ENCODE measurements at places on chromosomes 2 and 18.

GRCh38 chr2:40395169-40396073 is 56.5 kb downstream of the SLC8A1 start:
- no peak for DNase-seq

GRCh38 chr18:76844742-76845477 is 22.6 kb downstream of the ZNF236 start:
- no peak for DNase-seq

- DNase-seq: no peak
These were observed 21.1 kb downstream of the INPP5D start for GRCh38 chr2:233081232-233081730.

DNA sequence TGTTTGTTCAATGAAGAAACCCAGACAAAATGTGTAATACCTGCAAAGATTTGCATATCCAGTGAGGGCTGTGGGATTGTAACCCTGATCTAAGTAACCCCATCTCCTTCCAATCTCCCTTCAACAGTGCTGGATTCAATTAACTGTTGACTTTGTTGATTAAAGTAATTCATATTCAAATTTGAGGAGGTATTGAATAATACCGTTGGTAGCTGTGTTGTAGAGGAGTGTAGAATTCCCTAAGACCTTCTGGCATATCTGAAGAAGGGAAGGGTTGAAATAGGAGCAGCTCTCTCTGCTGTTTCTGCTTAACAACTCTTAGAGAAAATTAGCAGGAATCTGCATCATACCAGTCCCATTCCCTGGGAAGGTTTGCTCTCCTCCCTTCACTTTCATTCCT is 28.2 kb downstream of the MAIP1 start:
- no peak for DNase-seq

GRCh38 chr2:28185153-28185552 is 207.5 kb upstream of the FOSL2 start:
- no peak for DNase-seq

DNA sequence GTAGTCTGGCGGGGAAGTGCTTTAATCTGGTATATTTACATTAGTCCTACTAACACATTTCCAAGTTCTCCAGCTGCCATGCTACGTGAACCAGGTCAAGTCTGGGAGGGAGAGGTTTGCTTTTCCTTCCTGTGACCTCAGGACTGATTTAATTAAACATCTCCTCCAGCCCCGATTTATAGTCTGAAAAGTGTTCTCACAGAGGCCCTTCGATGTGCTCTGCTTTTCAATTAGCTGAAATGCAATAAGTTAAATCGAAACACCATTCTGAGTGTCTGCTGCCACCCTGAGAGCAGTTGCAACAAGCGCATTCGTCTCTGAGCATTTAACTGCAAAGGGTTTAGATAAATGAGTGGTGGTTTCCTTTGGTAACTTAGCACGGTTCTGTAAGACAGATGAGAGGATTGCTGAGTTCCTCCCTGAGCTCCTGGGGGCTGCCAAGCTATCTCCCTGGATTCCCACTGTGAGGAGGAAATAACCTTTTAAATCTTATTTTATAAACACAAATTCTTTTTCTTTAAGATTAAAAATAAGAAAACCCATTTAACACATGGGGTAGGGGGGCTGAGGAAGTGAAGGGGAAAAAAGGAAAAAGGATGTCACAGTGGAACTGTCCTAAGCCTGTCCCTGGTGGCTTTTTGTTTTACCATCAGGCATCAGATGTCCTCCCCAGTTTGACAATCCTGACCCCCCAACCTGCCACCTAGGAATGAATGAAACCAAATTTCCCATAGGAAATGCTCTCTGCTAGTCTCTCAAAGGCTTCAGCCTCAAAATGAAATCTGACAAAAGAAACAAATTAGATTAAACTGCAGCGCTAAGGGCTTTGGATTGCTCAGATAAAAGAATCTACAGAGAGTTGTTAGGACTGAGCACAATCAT is 56.5 kb upstream of the CREB1 start:
- peak; percentile 69 for DNase-seq

DNA sequence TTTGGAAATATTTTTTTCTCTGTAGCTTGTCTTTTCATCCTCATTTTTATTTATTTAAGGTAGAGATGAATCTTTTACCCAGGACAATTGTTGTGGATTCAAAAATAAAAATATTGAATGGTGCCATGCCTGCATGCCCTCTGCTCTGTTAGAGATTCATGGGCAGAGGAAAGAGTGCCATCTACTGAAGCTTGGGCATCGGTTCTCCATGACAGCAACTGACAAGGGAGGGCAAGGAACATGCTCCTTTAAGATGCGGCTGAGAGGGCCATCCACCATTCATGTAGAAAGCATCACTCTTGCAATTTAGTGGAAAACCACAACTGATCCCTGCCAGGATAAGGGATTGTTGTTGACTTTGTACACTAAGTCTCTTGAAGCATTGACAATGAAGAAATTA is 79.9 kb downstream of the PARD3B start:
- DNase-seq: no peak

- DNase-seq: no peak
These were observed 45.8 kb downstream of the LAMA3 start for GRCh38 chr18:23735021-23735464.

DNA sequence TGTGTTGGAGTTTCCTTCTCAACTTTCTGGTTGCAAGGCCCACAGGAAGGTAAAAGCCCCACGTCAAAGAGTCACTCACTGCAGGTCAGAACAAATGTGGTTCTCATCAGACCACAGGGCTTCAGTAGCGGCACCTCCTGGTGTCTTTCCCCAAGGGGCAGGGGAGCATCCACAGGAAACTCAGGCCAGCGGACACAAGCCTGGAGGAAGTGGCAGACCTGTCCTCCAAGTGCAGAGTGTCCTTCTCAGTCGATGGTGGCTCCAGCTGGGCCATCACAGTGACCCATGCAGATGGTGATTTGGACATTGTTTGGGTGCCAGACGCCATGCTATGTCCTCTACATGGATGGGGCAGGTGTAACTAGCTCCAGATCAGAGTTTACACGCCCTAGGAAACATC is 84.9 kb downstream of the ACKR3 start:
- DNase-seq: no peak

- no peak for DNase-seq
These were observed 322.9 kb downstream of the GALR1 start for GRCh38 chr18:77572537-77572936.

DNA sequence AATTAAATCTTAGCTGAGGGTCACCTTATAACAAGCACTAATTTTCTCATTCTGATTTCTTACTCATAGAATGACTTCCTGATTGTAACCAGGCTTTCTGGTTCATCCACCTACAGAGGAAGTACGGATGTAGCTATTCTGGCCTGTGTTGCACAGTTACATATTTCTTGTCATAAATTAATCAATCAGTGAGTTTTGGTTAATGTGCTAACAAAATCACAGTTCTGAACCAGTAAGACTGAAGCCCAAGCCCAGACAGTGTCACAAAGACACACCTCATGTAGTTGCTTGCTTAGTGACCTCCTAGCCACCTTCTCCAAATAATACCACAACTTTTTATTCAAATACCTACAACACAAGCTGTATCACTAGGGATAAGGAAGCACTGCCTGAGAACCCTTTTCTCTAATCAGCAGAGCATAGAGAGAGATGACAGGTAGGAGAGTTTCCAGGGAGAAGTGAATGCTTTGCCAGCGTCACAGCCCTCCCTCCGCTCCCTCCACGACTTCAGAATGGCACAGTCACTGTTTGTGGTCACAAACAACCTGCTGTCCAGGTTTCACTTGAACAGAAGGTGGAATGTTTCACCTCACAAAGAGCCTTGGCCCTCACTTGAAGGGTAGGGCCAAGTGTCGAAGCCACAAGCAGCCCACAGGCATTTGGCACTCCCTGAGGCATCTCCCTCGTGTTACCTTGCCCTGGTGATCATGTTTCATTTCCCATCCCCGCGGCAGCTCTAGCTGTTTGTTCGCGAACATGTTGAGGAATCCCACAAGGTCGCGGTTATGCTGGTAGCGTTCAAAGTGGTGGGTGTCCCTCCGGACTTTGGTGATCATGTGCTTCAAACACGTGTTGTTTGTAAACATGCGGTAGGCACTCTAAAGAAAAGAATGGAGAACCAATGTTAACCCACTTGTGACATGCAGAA is 120.8 kb upstream of the STK17B start:
- DNase-seq: no peak

- DNase-seq: no peak
These were observed 206.3 kb upstream of the GYPC start for GRCh38 chr2:126449677-126450076.

DNA sequence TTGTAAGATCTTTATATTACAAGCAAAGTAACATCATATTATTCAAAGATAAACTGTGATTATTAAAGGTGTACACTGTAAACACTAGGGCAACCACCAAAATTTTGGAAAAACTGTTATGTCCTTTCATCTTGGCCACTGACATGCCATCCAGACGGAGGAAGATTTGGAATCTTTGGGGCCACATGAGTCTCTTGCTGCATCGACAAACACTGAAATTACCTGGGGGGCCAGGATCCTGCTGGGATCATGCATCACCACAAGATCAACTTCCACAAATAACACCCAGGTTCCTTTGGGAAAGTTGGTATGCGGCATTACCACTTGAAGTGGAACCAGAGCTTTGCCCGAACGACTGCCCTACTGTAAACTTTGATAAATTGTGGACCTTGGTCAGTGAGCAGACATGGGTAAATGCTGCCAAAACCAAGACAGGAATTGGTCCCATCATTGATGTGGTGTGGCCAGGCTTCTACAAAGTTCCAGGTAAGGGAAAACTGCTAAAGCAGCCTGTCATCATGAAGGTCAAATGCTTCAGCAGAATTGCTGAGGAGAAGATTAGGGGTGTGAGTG is 110.6 kb upstream of the UXS1 start:
- DNase-seq: no peak

GRCh38 chr2:27264753-27265535 is 2.1 kb upstream of the SLC30A3 start:
- DNase-seq: peak; percentile 19

DNA sequence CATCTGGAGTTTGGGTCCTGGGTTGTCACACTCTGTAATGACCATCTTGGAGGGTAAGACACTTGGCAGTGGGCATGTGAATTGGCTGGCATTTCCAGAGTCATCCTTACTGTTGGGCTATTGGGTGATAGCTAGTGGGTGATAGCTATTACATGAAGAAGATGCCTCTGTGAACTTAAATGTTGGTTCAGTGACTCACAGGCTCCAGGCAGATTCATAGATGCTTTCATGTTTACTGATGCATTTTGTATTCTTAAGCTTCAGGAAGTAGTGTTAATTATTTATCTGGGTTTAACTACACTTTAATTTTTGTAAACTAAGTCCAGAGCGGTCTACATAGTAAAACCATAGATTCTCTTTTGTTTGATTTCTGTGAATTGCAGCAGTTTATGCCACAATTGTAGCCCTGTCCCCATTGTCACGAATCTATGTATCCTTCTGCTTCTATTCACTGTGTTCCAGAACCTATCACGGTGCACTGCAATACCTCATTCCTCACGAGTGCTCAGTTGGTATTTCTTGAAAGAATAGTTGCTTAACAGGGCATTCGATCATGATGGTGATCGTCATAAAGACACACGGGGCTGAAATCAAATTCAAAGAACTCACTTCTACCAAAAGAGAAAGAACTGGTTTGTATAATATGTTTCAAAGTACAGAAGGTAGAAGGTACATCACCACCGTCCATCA is 79.7 kb downstream of the GBX2 start:
- DNase-seq: no peak

- DNase-seq: no peak
These were observed 360.9 kb downstream of the XIRP2 start for GRCh38 chr2:167249197-167249596.

GRCh38 chr2:121006743-121007489 is 271.2 kb downstream of the GLI2 start:
- DNase-seq: no peak

GRCh38 chr18:13137670-13138419 is 80.7 kb upstream of the LDLRAD4 start:
- peak; percentile 79 for DNase-seq

DNA sequence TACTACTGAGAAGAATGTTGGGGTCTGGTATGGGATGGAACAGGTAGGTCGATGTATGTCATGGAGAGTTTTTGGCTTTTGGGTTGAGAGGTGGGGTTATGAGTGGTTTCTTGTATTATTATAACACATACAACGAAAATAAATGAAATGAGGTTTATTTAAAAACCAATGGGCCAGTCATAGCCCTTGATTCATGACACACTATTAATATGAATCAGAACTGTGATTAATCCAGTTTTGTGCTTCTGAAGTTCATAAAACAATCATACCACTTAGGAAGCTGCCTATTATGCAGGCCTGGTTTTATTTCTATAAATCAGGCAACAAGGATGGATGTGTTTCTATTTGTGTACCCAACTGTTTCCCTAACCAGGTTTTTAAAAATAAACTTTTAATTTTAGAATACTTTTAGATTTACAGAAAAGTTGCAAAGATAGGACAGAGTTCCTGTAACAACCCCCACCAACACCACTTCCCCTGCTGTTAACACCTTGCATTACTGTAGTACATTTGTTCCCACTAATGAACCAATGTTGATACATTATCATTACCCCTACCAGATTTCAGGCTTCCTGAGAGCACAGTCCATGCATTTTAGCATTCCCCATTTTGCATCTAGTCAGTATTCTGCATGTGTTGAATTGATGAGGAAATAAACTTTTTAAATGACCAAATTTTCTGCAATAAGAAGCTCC is 37.5 kb upstream of the NCOA1 start:
- DNase-seq: no peak

GRCh38 chr18:79522451-79523205 is 126.9 kb downstream of the NFATC1 start:
- DNase-seq: no peak

DNA sequence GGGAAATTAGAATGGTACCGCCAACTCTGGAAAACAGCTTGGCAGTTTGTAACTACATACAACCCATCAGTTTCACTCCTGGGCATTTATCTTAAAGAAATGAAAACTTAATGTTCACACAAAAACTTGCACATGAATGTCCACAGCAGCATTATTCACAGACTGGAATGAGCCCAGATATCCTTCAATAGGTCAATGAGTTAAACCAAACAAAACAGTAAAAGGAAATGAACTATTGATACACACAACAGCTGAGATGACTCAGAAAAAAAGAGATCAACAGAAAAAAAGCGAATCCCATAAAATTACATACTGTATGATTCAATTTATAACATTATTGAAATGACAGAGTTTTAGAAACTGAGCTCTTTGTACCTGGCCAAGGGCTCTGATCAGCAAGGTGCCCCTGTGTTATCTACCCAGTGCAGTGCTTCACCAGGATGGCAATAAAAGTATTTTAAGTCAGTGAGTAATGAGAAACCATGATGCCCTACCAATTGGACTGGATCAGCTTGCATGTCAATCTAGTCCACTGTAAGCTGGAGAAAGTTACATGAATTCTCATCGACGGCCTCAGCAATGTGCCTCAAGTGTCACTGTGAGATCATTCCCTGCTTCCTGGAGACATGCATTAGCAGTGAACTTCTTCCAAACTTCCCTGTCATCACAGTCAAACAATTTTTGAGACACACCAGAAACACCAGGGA is 21.9 kb downstream of the TMEM237 start:
- DNase-seq: no peak

All from NCI-H774 (cell line).